Natural killer cell (primary cell): ENCODE measurements at places on chromosomes 2 and 18.

GRCh38 chr18:45494811-45495210, 120.5 kb upstream of the SLC14A2 start:
- no peak overlapping the region for H3K27ac ChIP-seq
- DNase-seq = no peak
- no peaks in the 10 kb centered on the region for H3K4me1 ChIP-seq
- H3K27me3 ChIP-seq = no peaks in the 10 kb centered on the region

GRCh38 chr18:48750485-48751175, 200.1 kb downstream of the SMAD7 start:
- no peaks in the 10 kb centered on the region for H3K36me3 ChIP-seq
- no peaks in the 10 kb centered on the region for H3K27me3 ChIP-seq
- H3K4me3 ChIP-seq = no peak overlapping the region
- no peaks in the 10 kb centered on the region for H3K4me1 ChIP-seq
- no peak for DNase-seq

DNA sequence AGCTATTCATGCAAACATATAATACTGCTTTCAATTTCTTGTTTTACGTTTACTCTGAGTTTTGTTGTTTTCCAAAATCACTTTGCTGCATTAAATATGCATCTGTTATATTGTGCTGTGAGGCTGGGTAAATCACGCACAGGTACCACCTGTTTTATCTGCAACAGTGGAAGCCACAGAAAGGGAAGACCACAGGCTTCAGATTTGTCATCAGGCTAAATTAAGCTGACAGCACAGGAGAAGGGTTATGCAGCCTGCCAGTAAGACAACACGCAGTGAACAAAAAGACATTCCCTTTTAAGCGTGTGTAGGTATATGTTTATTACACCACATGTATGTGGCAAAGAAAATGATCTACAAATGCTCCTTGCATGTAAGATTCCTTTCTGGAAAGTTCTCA, 38.2 kb downstream of the ZNF516 start:
- no peaks in the 10 kb centered on the region for H3K36me3 ChIP-seq
- no peak overlapping the region for H3K4me3 ChIP-seq
- no peak for DNase-seq
- no peaks in the 10 kb centered on the region for H3K27me3 ChIP-seq

- no peak for DNase-seq
- H3K27ac ChIP-seq = no peak overlapping the region
- H3K27me3 ChIP-seq = no peaks in the 10 kb centered on the region
- no peaks in the 10 kb centered on the region for H3K4me1 ChIP-seq
Observed at GRCh38 chr2:170090229-170090628, 87.7 kb upstream of the MYO3B start.

DNA sequence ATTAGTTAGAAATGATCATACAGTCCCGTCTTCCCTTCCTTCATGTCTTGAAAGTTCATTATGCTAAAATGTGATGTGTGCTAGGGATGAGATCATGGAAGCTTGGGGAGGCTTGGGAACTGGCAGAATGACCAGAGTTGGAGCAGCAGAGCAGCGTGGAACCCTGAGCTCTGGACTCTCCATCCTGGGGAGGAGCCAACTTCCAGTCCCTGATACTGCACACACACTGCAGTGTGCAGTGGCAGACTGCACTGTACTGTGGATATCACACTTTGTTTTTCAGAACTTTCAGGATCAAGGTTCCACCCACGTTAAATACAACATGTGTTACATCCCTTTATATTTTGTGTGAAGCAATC, 27.3 kb upstream of the GREB1 start:
- H3K36me3 ChIP-seq = no peaks in the 10 kb centered on the region
- H3K27ac ChIP-seq = no peak overlapping the region
- DNase-seq = no peak
